Kidney capillary endothelial cell (primary cell): ENCODE measurements at places on chromosomes 11 and 22.

- no peak for DNase-seq
Measured at GRCh38 chr11:27807596-27807995, 107.3 kb upstream of the BDNF start.

GRCh38 chr11:7220636-7221035 is 31.1 kb upstream of the SYT9 start:
- DNase-seq, result peak; percentile 35

DNA sequence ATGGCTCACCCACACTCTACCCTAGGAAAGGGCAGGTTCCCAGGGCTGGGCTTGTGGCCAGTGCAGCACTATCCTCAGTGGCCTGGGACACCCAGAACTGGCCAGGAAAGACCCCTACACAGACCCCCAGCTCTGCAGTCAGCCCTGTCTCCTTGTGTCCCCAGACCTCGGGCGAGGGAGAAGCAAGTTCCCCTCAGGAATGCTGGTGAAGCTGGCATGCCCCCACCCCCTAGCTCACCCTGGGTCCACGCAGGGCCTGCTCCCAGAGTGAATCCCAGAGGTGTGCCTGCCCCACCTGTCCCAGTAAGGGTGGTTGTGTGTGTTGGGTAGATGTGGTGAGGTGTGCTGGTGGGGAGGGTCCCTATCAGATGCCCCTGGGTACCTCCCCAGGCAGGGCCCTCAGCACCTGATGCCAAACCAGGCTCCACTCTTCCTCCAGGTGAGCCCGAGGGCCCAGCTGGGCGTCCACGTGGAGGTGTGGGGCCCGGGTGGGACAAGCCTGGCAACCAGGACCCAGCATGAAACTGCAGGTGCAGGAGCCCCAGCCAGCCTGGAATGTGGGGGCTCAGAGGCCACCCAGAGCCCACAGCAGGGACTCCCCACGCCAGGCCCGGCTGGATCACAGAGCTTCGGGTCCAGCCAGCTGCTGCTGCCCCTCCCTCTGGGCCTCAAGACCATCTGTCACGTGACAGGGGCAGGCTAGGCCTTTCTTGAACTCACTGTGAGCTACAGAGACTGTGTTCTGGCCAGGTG is 48.4 kb upstream of the KCNQ1OT1 start:
- DNase-seq, result no peak

GRCh38 chr11:24155792-24156191 is 341.1 kb upstream of the LUZP2 start:
- DNase-seq, result no peak

GRCh38 chr11:65643971-65644370 is 6.1 kb downstream of the SIPA1 start:
- no peak for DNase-seq

DNA sequence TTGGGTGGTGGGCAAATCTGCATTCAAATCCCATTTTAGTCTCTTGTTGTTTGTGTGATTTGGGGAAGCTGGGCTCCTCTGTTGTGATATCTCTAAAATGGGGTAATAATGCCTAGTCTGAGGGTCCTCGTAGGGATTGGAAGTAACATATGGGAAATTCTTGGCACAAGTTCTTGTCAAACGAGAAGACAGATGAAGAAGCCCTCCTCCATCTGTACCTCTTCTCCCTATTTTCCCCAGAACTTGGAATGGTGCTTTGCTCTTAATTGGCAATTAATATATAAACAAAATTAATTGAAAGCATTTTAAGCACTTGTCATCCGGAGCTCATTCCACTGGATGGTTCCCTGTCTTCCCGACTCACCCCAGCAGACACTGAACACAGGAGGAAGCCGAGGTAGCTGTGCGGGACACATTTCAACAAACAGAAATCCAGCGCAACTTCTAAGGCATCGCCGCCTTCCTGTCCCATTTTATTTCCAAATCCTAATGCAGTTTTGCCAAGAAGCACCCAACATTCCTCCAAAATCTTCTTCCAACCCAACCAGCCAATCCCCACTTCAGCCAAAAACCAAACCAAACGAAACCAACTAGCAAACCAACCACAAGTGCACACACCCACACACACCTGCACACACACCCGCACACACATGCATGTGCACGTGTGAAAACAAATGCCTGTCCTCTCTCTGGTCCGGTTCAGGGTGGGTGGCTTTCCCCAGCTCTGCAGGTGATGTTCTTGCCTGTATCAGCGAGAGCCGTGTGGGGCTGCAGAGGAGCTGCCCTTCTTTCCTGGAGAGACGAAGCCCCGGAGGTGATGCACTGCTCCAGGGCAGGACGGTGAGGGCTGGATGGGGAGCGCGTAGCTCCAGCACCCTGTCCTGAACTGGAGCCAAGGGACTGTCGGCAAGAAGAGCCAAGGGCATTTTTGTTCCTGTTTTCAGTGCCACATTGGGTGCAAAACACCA is 100.8 kb upstream of the B3GAT1 start:
- no peak for DNase-seq

DNA sequence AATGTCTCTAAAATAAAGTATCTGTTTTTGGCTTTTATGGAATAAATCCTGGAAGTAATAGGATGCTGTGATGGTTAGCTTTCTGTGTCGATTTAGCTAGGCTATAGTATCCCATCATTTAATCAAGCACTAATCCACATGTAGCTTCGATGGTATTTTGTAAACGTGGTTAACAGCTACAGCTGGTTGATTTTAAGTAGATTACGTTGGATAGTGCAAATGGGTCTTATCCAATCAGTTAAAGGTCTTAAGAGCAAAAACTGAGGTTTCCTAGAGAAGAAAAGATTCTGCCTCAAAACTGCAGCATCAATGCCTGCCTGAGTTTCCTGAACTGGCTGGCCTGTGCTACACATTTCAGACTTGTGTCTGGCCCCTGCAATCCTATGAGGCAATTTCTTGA is 314.2 kb upstream of the SORL1-AS1 start:
- no peak for DNase-seq

DNA sequence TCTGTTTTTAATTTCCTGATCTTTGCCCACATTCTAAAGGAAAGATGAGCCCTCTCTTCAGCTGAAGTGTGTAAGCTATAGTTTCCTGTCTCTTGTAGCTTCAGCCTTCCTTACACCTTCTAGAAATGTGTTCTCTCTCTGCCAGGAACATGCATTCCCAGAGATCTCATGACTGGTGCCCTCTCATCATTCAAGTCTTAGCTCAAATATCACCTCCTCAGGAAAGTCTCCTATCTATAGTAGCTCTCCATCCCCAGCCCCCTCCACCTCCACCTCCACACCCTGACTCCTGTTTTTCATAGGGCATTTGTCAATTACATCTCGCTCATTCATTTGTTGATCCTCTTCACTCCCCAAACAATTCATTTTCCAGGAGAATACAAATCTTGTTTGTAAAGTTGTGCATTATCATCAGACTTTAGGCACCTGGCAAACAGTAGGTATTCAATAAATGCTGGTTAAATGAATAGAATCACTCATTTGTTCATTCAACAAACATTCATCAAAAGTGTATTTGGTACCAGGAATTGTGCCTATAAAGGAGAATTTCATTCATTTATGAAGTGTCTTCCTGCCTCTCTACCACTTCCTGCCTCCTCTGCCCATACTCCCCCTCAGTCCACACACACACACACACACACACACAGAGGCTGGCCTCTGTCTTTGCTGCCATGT is 160.3 kb downstream of the BBOX1 start:
- DNase-seq, result no peak

DNA sequence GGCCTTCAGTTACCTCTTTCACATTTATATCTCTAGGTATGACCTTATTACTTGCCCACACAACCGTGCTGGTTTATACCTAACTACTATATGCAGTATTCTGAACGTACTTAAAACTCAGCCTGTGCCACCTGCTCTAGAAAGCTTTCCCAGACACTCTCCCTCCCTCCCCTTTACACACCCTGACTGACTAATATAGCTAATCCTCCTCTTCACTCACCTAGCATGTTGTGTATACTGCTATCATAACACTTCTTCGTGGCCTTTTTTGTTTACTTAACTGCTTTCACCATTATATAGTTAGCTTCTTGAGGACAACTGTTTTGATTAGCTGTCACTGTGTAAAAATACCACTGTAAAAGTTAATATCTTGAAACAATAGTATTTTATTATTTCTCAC is 23.5 kb downstream of the RNF214 start:
- no peak for DNase-seq

GRCh38 chr22:23527971-23528740 is 51.9 kb downstream of the IGLL1 start:
- DNase-seq, result no peak

DNA sequence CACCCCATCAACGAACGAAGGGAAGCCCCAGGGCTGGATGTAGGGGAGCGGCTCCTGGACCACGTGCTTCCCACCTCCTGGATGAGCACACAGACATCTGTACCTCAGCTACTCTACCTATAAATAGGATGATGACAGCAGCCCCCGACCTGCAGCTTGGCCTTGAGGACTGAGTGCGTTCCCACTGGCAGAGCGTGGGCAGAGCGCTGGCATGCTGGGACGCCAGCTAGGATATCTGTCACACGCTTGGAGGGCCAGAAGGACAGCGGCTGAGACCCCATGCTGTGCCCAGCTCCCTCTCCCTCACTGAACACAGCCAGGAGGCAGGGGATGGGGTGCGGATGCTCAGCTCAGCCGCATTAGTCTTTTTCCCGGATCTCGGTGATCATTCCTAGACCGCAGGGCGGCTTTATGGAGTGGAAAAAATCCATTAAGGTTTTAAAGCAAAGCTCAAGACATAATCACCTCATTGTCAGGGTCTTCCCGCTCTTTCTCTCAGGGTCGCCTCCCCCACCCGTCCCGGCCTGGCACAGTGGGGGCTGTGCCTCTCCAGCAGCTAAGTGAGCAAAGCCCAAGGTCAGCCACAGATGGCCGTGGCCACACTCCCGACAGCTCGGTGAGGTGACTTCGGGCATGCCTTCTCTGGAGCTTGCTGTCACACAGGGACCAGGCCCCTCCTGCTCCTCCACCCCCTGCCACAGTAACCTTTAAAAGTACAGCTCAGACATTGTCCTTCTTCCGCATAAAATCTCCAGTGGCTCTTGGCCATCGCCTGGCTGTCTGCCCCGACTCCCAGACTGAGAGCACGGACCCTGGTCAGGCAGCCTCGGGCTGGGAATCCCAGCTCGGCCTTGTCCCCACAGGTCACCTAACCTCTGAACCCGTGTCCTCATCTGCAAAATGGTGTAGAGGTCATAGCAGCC is 69.6 kb upstream of the SHISAL1 start:
- DNase-seq, result no peak
